ENCODE measurements at places on chromosomes 5 and 9.

DNA sequence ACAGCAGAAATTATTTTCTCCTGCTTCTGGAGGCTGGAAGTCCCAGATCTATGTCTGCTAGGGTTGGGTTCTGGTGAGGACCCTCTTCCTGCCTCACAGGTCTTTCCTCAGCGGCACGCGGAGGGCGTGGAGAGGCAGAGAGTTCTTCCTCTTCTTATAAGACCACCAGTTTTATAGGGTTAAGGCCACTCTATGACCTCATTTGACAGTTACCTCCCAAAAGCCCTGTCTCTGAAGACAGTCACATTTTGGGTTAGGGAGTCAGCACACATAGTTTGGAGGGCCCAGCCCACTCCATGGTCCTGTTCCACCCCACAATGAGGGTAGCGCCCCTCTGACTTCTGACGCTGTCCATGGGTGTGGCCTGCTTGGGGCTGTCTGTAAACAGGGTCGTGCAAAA is 46.7 kb downstream of the TRIP13 start:
- DNase-seq = no peak

- DNase-seq = no peak
Observed at GRCh38 chr5:82674671-82675070, 396.5 kb upstream of the RPS23 start.

DNA sequence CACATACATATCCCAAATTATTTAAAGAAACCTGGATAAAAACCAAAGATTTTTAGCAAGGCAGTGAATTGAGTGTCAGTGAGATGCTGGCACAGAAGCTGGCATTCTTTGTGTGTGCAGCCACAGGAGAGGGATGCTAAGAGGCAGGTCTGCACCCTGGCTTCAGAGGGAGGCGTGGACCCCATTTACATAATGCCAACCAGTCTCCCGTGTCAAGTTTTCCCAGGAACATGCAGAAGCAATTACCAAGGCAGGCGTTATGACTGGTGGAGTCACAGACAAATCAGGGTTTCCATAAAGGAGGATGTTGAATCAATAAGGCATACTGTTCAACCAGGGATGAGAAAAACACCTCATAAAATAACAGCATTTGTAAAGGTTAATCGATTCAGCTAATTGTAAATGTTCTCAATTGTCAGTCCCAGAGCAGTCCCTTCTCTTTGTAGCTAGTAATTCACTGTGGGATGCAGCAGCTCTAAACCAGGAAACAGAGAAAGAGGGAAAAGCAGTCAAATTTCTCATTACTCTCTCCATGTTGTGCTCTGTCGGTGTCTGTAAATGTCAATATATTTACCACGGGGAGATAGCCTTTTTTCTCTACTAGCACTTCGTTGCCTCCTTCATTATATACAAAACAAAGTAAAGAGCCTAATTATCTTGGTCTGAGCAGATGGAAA is 452.4 kb upstream of the GRAMD2B start:
- no peak for DNase-seq

DNA sequence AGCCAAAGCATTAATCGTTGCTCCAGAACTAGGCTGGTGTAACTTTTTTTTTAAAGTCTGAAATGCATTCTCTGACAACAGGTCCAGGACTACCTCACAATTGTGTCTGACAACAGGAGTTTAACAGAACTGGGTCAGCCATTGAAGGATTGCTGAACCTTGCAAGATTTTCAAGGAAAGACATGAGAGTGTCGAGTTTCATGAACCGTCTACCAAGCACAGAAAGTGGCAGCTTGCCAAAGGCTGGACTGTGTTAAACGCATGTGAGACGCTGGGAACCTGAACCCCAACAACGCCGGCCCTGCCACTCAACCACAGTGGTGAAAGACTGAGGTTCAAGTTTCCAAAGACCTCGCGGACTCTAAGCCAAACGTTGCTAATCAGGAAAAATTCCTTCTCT is 79.1 kb downstream of the LHFPL2 start:
- DNase-seq = no peak

GRCh38 chr9:113805486-113806132 is 70.5 kb upstream of the ZNF618 start:
- DNase-seq = no peak

- DNase-seq = no peak
Observed at GRCh38 chr5:19986806-19987205, 1.2 kb downstream of the CDH18 start.

- no peak for DNase-seq
Observed at GRCh38 chr9:27701016-27701415, 127.7 kb upstream of the C9orf72 start.

GRCh38 chr5:11273180-11273903 is 512.3 kb upstream of the DAP start:
- no peak for DNase-seq
